Ascending aorta (tissue), 2 donors: ENCODE measurements at places on chromosomes 12 and 14.

- peaks cover 4% of the 10 kb centered on the region for H3K27me3 ChIP-seq
- no peak within 1 kb of the TSS for H3K27ac ChIP-seq
- no peak for DNase-seq
- H3K4me1 ChIP-seq = no peaks in the 10 kb centered on the region
- peak within 1 kb of the TSS; percentile 57 for H3K4me3 ChIP-seq
Measured at GRCh38 chr12:51591016-51591901, at the start of gene SCN8A. Gene SCN8A (plus strand): TSS chr12:51591233. CDS start chr12:51662818, 71,585 bp downstream.

DNA sequence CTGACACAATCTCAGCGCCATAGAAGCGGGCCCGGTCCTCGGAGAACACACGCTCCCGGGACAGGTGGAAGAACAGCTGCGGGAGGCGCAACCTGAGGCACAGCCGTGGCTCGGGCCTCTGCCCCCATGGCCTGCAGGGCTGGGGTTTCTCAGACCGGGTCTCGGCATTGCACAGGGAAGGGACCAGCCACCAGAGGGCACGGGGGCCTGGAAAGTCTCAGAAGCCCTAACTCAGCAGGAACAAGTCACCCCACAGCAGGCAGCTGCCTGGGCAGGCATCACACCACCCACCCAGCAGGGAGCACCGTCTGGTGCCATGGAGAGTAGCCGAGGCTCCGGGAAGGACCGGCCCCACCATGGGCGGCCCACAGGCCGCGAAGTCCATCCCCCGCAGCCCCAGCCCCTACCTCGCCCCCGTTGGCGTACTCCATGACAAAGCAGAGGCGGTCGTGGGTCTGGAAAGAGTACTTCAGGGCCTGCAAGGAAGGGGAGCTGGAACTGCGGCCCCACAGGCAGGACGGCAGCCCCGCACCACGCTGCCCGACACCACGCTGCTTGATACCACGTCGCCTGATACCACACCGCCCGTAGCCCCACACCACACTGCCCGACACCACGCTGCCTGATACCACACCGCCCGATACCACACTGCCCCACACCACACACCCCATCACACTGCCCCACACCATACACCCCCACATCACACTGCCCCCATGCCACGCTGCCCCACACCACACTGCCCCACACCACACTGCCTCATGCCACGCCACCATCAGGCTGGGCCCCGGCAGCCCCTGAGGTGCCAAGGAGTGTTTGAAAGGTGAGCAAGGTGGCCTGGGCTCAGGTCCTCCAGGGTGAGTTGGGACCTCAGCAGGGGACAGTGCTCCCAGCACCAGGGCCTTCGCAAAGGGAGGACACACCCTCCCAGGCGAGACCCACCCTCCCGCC lies 20.8 kb downstream of the SIVA1 start:
- H3K27me3 ChIP-seq = no peaks in the 10 kb centered on the region
- no peak overlapping the region for H3K4me3 ChIP-seq
- no peak for DNase-seq

DNA sequence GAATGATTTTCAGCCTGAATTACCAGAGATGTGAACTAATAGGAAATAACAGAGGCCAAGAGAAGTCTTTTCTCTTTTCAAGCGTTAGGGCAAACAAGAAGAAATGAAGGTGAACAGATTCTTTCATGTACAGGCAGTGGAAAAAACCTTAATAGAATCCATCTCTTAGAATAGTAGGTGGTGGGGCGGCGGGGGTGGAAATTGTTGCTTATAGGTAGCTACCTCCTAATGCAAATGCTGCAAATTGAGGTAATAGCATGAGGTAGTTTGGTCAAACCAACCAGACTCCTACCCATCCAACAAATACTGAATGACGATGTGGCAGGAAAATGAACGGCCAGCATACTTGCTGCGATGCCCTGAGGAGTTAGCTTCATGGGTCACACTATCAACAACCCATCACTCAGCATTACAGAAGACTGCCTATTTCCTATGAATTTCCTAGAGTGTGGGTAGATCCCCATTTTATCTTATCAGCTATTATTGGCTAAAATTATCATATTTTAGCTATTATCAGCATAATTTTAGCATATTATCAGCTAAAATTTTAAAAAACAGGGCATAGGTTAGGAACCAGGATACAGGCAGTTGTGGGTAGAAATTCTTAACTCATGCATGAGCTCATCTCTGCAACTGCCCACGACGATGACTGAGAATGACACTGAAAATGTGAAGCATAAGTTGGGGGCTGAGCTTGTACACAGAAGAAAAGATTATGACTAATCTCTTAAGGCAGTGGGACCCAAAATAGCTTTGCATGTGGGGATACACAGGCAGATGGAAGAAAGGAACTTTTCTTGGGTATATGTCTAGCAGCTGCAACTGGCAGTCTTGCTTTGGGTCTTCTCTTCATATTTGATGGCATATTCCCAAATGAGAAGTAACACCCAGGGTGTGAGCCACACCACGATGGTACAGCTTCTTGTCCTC lies 68.7 kb downstream of the NIN start:
- no peak overlapping the region for H3K4me3 ChIP-seq
- H3K27ac ChIP-seq = no peak overlapping the region
- H3K36me3 ChIP-seq = peaks cover 24% of the 10 kb centered on the region
- DNase-seq = no peak

DNA sequence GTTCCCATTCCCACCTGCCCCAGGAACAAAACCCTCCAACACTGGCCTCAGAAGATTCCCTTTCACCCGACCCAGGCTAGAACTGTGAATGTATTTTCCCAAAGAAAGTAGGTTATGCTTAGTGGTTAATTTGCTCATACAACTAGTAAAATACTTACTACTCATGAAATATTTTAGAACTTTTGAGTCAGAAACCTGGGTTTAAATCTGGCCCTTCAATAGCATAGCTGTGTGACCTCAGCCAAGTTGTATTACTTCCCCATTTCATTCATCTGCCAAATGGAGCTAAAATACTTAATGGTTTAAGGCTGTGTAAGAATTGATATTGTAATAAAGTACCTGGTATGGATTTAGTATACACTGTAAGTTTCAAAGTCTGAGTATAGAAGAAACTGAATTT lies 69.1 kb upstream of the DNM1L start:
- no peak overlapping the region for H3K27ac ChIP-seq
- H3K4me1 ChIP-seq = no peaks in the 10 kb centered on the region
- H3K27me3 ChIP-seq = no peaks in the 10 kb centered on the region
- DNase-seq = no peak
- no peak overlapping the region for H3K4me3 ChIP-seq
- peaks cover 85% of the 10 kb centered on the region for H3K36me3 ChIP-seq

GRCh38 chr12:123041042-123041531 lies 60.6 kb downstream of the ARL6IP4 start:
- no peaks in the 10 kb centered on the region for H3K36me3 ChIP-seq
- H3K4me1 ChIP-seq = no peaks in the 10 kb centered on the region

- H3K4me3 ChIP-seq = no peak overlapping the region
- H3K27ac ChIP-seq = no peak overlapping the region
- no peaks in the 10 kb centered on the region for H3K27me3 ChIP-seq
- no peak for DNase-seq
Measured at GRCh38 chr12:91900971-91901370, 244.7 kb downstream of the BTG1 start.

DNA sequence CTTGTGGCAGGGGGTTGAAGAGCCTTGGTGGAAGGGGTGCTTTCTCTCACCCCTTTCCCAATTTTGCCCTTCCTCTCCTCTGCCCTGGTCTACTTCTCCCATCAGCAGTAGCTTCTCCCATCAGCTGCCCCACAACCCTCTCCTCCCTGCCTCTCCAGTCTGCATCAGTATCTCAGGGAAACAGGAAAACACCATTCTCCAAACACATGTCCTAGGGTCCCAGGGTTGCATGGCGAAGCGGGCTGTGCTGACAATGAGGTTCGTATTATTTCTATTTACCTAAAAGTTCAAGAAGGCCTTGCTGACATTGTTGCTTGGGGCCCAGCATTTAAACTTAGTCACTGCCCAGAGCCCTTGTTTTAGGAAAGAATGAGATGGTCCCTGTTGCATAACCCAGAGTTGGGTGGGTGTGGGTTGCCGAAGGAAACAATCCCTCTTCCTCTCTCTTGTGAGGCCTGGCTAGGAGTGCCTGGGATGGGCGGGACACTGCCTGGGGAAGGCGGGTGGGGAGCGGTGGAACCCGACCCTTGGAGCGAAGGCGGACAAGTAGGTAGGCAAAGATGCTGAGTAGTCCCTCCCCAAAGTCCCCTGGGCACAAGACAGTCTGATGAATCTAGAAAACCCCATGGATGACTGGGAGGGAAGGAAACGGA lies 1.3 kb upstream of the IGFBP6 start:
- no peaks in the 10 kb centered on the region for H3K27me3 ChIP-seq
- peak; percentile 94 for DNase-seq
- no peaks in the 10 kb centered on the region for H3K4me1 ChIP-seq
- H3K4me3 ChIP-seq = peak overlapping the region; percentile 86
- peaks cover 9% of the 10 kb centered on the region for H3K36me3 ChIP-seq
- peak overlapping the region; percentile 97 for H3K27ac ChIP-seq
